ENCODE measurements at places on chromosomes 3 and 15.

GRCh38 chr15:59329570-59330350 lies 42.9 kb downstream of the MYO1E start:
- DNase-seq, result no peak

GRCh38 chr15:35281515-35281914 lies 196.4 kb upstream of the NANOGP8 start:
- no peak for DNase-seq

DNA sequence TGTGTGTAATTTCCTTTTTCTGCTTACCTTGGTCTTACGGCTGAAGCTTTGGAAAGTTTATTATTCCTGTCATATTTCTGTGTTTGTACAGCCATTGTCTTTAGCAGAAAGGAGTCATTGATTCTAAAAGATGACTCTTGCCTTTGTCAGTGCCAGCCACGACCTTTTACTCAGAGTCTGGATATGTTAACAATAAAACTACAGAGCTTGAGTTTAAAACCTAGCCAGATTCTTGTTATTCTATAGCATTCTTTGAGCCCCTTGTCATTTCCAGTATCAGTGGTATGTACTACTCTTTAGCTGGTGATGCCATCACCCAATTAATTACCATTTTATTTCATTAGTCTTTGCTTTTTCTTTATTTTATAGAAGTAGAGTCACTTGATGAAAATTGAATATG lies 142.4 kb downstream of the TCF12 start:
- DNase-seq, result peak; percentile 3

- no peak for DNase-seq
Measured at GRCh38 chr15:68583936-68584755, 5.4 kb downstream of the CORO2B start.
